ENCODE measurements at places on chromosomes 13 and 19.

- no peak for DNase-seq
These were observed 1.3 kb upstream of the LENG1 start for GRCh38 chr19:54160854-54161253.

DNA sequence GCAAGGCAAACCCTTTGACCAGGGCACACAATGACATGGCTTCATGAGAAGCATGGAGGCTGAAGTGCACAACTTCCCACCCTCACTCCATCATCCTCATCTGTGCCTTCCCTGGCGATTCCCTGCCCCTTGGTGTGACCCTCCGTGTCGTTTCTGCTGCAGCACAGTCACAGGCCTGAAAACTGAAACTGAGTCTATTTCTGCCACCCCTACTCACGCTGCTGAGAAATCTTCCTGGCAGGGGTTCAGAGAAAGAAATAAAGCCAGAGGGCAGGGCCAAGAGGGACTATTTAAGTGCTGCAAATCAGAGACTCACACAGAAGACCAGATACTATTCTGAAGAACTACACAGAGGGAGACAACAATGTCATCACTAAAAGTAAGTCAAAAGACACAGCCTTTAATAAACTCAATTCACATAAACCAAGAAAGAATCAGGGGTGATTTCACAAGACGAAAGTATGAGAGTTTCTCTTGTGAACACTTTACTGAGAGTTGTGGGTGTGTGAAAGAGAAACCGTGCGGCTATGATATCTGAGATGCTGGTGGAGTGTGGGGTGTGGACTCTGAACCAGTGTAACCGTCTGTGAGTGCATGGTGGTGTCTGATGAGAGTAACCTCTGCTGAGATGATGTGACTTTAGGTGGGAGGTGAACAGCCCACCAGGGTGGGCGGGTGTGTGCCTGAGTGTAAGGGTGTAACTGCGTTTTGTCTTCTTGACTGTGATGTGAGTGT is 23.5 kb downstream of the LGALS16 start:
- DNase-seq = no peak

GRCh38 chr19:55686311-55687050 is 11.5 kb downstream of the EPN1 start:
- DNase-seq = no peak

GRCh38 chr19:10871711-10872545 is 575 bp downstream of the CARM1 start:
- DNase-seq = no peak

GRCh38 chr19:13817615-13818371 is 22.6 kb downstream of the ZSWIM4 start:
- no peak for DNase-seq

- DNase-seq = no peak
These were observed 1.2 kb upstream of the NKPD1 start for GRCh38 chr19:45161738-45162607.

- no peak for DNase-seq
These were observed 65.8 kb upstream of the STARD13 start for GRCh38 chr13:33351319-33351718.

DNA sequence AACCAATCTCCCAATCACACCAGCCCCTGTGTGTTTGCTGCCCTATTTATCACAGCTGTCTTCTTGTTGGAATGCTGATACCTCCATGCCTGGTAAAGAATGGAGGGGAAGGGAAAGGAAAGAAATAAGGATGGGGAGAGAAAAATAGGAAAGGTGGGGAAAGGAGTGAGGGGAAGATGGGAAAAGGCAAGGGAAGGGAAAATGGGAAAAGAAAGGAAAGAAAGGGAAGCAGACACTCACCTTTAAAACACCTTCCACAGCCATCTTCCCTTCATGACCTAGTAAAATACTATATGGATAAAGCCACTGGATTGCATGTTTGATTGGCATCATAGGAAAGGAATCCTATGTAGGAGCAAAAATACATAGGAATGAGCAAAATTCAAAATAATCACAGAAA is 77.8 kb downstream of the VWA8 start:
- DNase-seq = no peak

GRCh38 chr13:48068036-48068435 is 26.9 kb downstream of the MED4 start:
- no peak for DNase-seq

GRCh38 chr19:48533770-48534169 is 18.2 kb upstream of the SULT2B1 start:
- no peak for DNase-seq

DNA sequence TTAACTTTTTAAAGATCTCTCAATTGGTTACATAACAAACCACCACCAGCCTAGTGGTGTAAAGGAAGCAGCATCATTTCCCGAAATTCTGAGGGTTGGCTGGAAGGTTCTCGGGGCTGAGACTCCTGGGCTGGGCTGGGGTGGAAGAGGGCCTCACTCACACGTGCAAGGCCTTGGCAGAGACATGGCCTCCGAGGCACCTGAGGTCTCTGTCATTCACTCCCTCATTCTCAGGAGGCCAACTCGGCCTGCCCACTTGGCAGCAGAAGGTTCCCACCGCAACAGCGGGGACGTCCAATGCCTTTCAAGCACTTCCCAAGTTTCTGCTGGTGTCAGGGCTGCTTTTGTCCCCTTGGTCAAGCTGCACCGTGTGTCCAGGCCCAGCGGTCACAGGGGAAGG is 18.6 kb upstream of the RASA3 start:
- no peak for DNase-seq

GRCh38 chr13:74555276-74555625 is 421.0 kb upstream of the KLF12 start:
- DNase-seq = no peak

- no peak for DNase-seq
These were observed 138.1 kb upstream of the KL start for GRCh38 chr13:32878163-32878562.

DNA sequence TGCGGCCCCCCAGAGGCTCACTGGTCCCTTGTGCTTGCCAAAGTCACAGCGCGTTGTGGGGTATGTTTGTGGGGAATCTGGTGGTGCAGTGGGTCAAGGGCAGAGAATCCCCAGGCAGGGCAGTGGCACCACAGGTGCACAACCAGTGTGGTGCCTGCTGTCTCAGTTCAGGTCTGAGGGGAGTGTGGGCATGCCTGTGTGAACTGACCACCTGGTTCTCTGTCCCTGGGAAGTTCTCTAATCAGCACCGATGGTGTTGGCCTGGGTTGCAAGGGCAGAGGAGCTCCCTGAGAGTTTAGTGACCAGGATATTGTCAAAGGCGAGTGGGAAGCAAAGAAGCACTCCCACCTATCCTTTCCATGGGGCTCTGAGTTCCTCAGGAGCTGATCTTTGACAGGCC is 37.7 kb downstream of the ACSBG2 start:
- DNase-seq = no peak

- no peak for DNase-seq
These were observed 1109.0 kb downstream of the EFNB2 start for GRCh38 chr13:105426441-105426840.

- no peak for DNase-seq
These were observed 258.2 kb downstream of the TDRD3 start for GRCh38 chr13:60655256-60655655.

All from DMS 273 treated with DMSO at 0.1 percent for 48 hours (cell line).